Myometrial cell (primary cell): ENCODE measurements at places on chromosomes 12 and 14. TPM values are rescaled to one million over a fixed set of nuclear protein-coding genes. Genes with fewer than 3 reads are reported as not detected.

ACOT6 gene
- total RNA-seq: not detected in 2 replicates

KRT2 gene
- total RNA-seq: not detected in 2 replicates

CD27 gene
- not detected in 2 replicates for total RNA-seq

POTEG gene
- not detected in 2 replicates for total RNA-seq

ACVRL1 gene
- total RNA-seq: 20.2 and 32.3 TPM in 2 replicates

ERBB3 gene
- total RNA-seq: 0.35 TPM in 1 of 2 replicates, not detected in the other

FAM90A1 gene
- total RNA-seq: under 0.01 and 0.18 TPM in 2 replicates

OVCH1 gene
- under 0.01 TPM in 1 of 2 replicates, not detected in the other for total RNA-seq

ATP5F1B gene
- 627 and 689 TPM in 2 replicates for total RNA-seq

BBOF1 gene
- total RNA-seq: 4.0 and 10.6 TPM in 2 replicates

SELPLG gene
- 0.29 and 1.6 TPM in 2 replicates for total RNA-seq

FAIM2 gene
- 0.29 and 0.71 TPM in 2 replicates for total RNA-seq
